NCI-H774 (cell line): ENCODE measurements at places on chromosomes 4 and X.

- no peak for DNase-seq
Measured at GRCh38 chr4:117740736-117741135, 293.6 kb upstream of the NDST3 start.

GRCh38 chr4:157043131-157043530 lies 32.8 kb upstream of the GLRB start:
- DNase-seq = no peak

DNA sequence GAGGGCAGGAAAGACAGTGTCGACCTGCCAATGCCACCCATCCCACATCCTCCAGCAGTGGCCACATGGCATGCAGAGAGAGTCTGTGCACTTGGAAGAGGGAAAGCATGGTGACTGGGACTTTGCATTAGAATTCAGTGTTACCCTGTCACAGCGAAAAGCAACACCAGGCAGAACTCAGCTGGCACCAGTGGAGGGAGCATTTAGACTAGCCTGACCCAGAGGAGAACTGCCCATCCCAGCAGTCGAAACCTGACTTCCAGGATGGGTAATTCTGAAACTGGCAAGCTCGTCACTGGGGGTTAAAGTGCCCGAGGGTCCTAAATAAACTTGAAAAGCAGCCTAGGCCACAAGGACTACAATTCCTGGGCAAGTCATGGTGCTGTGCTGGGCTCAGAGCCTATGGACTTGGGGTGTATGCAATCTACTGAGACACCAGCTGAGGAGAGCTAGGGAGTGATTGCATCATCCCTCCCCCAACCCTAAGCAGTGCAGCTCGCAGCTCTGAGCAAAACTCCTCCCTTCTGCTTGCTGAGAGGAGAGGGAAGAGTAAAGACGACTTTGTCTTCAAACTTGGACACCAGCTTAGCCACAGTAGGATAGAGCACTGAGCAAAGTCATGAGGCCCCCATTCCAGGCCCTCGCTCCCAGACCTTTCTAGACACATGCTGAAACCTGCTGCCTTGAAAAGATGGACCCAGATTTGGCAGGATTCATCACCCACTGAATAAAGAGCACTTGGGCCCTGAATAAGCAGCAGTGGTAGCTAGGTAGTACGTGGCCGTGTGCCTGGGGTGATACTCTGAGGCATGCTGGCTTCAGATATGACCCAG lies 68.8 kb downstream of the DDX60L start:
- DNase-seq = no peak

- DNase-seq = no peak
Measured at GRCh38 chr4:82865592-82865991, 25.4 kb downstream of the SEC31A start.

DNA sequence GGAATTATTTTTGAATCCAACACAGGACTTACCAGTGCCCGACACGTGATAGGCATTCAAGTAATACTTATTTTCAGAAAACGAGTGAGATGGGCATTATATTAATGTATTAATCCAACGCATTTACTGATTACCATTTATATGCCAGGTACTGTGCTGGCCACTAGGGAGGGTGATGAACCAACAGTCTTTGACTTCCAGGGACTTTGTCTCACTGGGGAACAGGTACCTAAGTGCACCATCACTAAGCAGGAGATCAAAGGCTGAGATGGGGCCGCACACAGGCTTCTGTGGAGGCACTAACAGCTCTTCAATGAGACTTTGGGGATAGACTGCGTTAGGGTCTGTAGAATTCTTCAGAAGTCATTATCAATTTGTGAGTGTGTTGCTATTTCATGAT lies 5.7 kb upstream of the TADA2B start:
- no peak for DNase-seq

DNA sequence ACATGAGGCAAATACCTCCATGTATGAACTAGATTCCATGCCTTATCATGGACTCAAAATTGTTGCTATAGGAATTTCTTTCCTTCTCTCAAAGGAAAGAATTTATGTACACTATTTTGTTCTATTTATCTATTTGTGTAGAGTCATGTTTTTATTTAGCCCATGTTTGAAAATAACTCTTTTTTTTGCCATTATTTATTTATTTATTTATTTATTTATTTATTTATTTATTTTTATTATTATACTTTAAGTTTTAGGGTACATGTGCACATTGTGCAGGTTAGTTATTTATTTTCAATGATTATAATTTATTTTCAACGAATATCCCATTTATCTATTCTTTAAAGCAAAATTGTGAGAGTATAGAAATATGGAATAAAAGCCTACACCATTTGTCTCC lies 177.9 kb downstream of the MAGEE1 start:
- DNase-seq = no peak
